ENCODE measurements at places on chromosomes 13 and 19.

DNA sequence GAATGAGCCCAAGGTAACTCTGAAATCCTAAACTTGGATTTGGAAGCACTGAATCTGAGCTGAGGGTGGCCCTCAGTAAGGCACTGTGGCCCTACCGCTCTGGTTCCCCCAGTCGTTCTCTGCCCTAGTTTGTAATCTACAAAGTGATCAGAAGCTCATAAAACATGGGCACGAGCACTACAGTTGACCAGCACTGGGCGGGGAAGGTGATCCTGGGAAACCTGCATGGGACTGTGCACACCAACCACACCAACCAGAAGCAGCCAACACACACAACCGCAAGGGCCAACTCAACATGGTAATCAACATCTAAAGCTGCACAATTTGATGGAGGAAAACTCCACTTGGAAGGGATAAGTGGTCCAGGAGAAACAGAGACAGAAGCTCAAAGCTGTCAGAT is 22.9 kb downstream of the SLC7A1 start:
- no peak for DNase-seq

GRCh38 chr19:3975144-3975543 is 4.2 kb upstream of the DAPK3 start:
- DNase-seq = no peak

DNA sequence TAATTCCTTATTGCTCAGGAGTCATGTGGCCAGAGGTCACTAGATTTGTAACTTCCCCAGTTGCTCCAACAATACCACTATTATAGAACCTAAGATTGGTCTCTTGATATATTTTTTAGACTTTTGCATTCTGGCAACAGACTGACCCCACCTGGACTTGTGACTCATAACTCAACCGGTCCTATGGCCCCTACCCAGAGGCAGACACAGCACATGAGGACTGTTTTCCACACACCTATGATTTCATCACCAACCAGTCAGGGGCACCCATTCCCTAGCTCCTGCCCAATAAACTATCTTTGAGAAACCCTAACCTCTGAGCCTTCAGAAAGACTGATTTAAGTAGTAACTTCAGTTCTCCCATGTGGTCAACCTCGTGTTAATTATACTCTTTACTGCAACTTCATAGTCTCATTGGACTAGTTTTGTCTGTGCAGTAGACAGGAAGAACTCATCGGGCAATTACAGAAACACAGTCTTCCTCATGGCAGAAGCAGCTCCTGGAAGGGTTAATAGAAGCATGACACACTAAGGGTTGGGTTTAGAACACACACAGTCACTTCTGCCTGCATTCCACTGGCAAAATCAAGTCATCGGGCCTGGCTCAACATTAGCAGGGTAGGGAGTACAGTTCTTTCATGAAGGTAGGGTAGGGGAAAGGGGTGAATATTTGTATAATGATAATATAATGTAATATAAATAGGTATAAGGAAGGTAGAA is 251.8 kb downstream of the UQCRFS1 start:
- DNase-seq = no peak

DNA sequence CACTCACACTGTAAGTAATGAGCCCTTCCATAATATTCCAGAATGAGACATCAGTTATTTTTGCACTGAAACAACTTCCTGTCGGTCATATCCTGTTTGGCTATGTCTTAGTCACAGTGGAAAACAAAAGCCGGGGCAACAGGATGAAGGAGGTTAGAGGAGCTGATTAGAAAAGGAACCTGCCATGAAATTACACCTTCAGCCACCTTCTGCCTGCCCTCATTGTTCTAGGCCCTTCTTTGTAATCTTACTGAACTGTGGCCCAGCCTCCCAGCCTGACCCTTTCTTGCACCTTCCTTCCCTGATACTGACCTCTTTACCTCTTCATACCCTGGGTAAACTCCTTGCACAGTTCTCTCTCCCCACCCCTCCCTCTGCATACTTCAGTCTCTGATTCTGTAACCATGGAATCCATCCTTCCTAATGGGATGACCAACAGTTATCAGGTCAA is 67.3 kb downstream of the DOCK9 start:
- DNase-seq = no peak

- DNase-seq = no peak
Measured at GRCh38 chr13:97302611-97303010, 80.5 kb downstream of the MBNL2 start.

DNA sequence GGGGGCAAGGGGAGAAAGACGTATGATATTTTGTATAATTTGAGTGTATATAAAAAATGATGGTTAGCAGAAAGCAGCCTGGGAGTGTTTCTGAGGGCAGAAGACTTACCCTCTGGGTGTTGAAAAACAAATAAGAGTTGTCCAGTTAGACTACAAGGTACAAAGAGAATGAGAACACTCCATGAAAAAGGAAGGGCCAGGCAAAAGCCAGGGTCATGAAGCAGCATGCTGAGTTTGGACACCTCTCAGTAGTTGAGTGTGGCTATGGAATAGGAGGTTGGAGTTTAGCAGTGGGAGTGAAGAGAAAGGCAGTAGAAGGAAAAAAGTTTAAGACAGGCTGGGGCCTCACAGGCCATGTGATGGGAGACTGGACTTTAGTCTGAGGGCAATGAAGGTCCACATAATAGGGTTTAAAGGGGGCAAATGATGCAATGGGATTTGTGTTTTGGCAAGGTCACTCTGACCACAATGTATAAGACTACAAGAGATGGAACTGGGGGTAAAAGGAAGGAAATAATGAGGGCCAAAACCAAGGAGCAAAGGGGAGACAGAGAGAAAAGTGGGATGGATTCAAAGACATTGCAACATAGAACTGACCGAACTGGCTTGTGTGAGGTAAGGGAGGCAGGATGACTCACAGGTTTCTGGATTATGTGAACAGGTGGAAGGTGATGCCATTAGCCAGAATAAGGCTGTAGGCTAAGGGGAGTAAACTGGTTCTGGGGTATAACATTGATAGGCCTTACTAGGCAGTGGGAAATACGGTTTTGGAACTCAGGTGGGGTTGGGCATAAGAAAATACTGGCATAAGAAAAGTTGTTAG is 76.6 kb downstream of the SERP2 start:
- DNase-seq = no peak

- no peak for DNase-seq
Measured at GRCh38 chr19:7223429-7223828, 70.8 kb downstream of the INSR start.
